Activated T-helper 1 cell treated with Interleukin-2 at 50 U/mL for 16 hours (primary cell): ENCODE measurements at places on chromosomes 6 and 20.

DNA sequence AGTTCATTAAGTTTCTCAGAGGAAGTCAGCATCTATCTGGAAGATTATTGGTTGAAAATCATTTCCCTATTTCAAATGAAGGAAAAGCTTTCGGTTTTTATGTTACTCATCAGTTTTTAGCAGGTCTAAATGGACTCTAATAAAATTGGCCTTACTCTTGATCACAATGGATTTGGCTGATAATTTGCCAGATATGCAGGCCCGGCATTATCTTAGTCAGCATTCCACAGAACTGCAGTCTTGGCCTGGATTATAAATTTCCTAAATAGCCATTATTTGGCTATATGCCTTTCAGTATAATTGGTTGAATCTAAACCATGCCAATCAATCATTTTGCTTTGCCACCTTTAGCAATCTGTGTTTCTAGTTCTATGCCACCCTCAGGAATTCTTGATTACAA, 91.7 kb upstream of the KCNQ5 start:
- no peak for DNase-seq

DNA sequence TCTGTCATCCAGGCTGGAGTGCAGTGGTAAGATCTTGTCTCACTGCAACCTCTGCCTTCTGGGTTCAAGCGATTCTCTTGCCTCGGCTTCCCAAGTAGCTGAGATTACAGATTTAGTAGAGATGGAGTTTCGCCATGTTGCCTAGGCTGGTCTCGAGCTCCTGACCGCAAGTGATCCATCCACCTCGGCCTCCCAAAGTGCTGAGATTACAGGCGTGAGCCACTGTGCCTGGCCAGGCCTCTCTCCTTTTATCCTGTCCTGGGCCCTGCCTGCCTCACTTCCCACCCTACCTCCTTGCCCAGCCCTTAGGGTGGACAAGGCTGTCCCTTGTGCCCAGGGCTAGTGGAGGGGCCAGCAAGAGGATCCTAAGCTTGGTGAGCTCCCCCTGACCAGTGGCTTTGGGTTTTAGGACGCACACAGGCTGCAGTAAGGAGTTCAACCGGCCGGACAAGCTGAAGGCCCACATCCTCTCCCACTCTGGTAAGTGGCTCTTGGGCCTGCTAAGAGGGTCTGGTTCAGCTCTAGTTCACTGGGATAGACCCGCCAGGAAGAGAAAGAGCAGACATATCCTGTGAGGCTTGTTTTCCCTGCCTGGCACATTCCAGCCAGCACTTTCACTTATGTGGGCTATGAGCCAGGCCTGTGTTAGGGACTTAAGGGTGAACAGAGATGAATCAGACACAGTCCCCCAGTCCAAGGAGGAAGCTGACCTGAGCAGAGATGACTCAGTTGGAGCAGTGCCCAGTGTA, 21.9 kb upstream of the CHMP4B start:
- DNase-seq: no peak

DNA sequence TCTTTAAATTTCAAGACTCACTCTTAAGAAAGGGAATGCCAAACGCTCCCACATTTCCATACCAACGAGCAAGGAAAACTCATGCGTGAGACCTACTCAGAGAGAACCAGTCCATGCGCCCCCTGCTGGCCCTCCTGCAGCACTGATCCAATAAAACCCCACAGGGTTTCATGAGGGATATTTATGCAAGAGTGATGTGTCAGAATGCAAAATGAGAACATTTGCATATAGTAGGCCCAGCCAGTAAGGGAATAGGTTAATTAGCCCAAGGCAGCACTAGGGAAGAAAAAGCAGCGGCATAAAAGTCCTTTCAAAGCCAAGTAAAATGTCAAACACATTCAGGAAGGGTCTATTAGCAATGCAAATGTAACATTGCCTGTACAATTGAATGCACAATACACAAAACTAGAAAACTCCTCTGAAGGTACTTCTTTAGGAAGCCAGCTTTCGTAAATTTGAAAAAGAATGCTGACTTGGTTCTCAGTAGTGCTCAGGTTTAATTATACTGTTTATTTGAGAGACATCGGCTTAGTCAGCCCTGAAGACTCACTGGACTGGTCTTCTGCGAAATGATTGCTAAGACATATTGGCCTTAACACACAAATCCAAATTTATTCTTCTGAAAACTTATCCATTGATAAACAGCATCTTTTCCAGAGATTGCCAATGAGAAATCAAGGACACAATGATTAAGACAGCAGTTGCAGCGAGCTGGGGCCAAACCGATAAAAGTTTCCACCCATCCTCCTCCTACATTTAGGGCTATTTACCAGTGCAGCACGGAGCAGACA, 93.2 kb downstream of the GMPR start:
- peak; percentile 47 for DNase-seq

GRCh38 chr6:11785774-11786579, 7.4 kb upstream of the ADTRP start:
- DNase-seq: peak; percentile 13

- no peak for DNase-seq
Observed at GRCh38 chr6:45631396-45631795, 253.7 kb upstream of the SUPT3H start.

DNA sequence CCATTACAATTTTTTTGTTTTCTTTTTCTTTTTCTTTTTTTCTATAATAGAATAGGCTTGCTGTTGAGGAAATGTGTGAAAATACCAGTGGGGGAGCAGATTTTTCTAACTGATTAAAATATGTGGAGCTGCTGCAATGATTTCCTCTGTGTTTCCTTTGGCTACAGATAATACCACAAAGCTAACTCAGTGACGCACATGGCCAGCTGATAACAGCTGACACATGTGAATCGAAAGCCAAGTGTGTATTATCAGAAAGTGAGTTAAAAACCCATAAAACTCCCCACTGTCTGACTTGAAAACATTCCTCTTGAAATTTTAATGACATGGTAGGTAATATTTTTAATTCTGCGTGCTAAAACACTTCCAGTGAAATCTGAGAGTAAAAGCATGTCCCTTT, 70.8 kb upstream of the AHI1 start:
- no peak for DNase-seq

DNA sequence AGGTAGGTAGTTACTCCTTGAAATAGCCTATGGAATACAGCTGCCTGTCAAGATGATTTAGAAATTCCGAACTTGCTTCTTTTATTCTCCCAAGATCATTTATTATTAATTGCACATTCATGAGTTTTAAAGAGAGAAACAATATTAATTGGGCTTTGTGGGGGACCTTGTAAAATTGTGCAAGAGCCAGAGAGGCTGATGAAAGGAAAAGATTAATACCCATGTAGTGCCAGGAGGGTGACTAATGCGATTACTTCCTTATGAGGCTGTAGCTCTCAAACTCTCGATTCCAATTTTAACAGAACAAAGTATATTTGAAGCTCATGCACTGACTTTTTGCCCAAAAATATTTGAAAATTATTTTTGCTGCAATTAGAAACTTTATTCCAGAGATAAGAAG, 423.8 kb upstream of the ID4 start:
- no peak for DNase-seq

DNA sequence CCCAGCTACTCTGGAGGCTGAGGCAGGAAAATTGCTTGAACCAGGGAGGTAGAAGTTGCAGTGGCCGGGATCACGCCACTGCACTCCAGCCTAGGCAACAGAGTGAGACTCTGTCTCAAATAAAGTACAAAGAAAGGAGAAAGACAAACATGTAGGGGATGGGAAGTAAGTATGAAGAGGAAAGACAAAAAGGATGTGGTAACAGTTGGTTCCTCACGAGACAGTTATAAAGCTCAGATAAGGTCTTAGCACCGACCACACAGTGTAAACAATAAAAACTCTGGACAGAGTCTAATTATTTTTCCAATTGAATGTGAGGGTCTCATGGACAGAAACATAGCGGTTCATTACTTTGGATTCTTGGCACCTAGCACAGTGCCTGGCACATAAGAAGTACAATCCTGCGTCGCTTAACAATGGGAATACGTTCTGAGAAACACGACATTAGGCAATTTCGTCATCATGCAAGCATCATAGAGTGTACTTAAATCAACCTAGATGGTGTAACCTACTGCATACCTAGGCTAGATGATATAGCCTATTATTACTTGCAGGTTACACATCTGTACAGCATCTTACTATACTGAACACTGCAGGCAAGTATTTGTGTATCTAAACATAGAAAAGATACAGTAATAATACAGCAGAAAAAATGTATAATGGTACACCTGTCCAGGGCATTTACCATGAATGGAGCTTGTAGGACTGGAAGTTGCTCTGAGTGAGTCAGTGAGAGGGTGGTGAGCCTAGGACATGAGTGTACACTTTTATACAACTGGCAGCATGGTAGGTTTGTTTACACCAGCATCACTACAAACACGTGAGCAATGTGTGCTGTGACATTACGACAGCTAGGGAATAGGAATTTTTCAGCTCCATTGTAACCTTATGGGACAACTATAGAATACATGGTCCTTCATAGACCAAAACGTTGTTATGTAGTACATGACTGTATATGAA, 38.2 kb downstream of the MBOAT1 start:
- DNase-seq: no peak

GRCh38 chr6:26556263-26557070, 18.3 kb downstream of the HMGN4 start:
- DNase-seq: no peak

DNA sequence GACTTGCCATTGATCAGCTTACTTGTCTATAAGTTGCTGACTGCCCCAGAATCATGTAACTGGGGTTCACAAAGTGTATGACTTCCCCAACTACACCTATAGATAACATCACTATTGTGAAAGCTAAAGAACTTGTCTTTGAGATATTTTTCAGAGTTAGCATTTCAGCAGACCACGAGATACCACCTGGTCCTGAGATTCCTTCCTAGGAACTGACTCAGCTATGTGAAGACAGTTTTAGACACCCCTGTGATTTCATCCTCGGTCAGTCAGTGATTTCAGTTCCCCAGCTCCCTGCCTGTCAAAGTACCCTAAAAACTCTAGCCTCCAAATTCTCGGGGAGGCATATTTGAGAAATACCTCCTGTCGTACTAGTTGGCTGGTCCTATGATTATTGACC, 62.4 kb downstream of the TXNDC5 start:
- no peak for DNase-seq

- peak; percentile 18 for DNase-seq
Observed at GRCh38 chr6:43924222-43924702, 154.3 kb downstream of the VEGFA start.

DNA sequence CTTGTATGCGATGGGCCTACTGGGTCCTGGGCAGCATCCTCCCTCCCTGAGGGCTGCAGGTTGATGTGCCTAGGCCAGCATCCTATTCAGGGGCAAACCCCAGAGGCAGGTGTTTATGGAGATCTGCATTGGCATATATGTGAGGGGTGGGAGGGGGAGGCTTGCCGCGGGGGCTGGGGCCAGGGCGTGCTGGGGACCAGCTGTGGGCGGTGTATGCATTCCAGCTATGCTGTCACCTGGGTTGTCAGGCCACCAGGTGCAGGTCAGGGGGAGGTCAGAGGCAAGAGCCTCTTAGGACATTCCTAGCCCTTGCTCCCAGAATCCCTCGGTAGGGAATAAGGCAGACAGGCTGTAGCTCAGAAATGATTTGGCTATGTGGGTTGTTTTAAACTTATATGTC, 11.9 kb downstream of the FOXA2 start:
- DNase-seq: no peak

- DNase-seq: no peak
Observed at GRCh38 chr6:165229216-165229615, 80.2 kb downstream of the C6orf118 start.
